ENCODE measurements at places on chromosomes 11 and 22. TPM values are rescaled to one million over a fixed set of nuclear protein-coding genes. Genes with fewer than 3 reads are reported as not detected.

The LYVE1 gene
- 30.8 TPM for total RNA-seq

The ROBO4 gene
- 16.8 TPM for total RNA-seq

GRCh38 chr11:15276621-15277020, 161.9 kb downstream of the INSC start:
- DNase-seq = no peak

The OR5F1 gene
- not detected for total RNA-seq

The UEVLD gene
- 30.9 TPM for total RNA-seq

- DNase-seq = no peak
These were observed 86.7 kb downstream of the SIK3 start for GRCh38 chr11:117011541-117011898.

- no peak for DNase-seq
These were observed 821.1 kb upstream of the ARHGAP42 start for GRCh38 chr11:99865951-99866350.

- no peak for DNase-seq
These were observed 24.4 kb upstream of the SNX19 start for GRCh38 chr11:130940706-130941105.

The VWCE gene
- total RNA-seq = 4.1 TPM

- no peak for DNase-seq
These were observed 54.4 kb upstream of the SEPTIN5 start for GRCh38 chr22:19659805-19660345.

- peak; percentile 75 for DNase-seq
These were observed 90.3 kb upstream of the PITPNB start for GRCh38 chr22:28009272-28009827.

DNA sequence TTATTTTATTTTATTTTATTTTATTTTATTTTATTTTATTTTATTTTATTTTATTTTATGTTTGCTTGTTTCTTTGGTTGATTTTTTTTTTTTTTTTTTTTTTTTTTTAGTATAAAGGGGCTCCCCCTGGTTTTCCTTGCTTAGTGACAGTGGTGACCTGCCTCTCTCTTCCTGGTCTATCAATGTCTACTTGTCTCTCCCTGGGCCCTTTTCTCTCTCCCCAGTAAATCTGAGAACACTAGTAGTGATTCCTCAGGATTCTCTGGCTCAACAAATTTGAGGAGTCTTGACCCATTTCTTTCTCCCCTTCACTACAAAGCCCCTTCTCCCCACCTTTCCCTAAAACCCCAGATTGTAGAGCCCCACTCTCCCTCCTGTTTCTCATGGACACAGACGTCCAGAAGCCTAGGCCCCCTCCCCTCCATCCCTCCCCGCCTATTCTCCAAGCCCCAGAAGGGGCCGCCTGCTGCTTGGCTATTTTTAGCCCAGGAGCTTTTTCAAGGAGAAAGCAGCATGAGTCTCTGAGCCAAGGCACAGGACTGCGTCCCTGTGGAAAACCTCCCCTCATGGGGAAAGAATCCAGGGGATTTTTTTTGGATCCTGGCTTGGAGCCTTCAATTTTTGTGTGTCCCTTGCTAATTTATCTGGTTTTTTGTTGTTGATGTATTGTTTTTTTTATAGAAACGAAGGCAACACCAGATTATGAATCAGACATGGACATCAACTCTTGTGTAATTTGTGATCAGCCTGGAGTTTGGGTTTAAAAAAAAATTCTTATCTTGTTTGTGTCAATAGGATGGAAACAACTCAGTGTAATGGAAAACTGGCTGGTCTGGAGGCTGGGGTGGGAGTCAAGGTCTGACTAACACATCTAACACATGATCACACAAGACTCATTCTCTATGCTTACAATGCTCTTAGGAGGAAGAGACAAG, 17.5 kb upstream of the ACCSL start:
- peak; percentile 55 for DNase-seq

The SERPIND1 gene
- total RNA-seq = 0.21 TPM

DNA sequence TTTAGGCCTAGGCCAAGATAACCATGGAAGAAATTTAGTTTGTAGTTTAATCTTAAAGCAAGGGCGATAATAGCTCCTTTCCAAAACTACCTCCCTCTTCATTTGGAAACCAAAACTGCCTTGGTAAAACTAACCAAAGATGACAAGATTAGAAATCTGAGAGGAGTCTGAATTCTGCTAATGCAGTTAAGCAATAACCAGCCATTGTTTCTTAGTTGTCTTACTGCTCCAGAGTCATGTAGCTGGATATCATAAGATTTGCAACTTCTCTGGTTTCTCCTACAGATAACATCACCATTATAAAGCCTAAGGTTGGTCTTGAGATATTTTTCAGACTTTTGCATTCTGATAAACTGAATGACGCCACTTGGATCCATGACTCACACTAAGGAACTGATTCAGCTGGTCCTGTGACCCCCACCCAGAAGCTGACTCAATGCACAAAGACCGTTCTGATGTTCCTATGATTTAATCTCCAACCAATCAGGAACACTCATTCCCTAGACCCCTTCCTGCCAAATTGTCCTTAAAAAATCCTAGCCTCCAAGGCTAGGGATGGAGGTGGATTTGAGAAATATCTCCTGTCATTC, 200.8 kb downstream of the LUZP2 start:
- no peak for DNase-seq

GRCh38 chr22:17035246-17035645, 27.2 kb upstream of the GAB4 start:
- DNase-seq = no peak

- DNase-seq = no peak
These were observed 655.1 kb upstream of the ARHGAP42 start for GRCh38 chr11:100031973-100032372.

DNA sequence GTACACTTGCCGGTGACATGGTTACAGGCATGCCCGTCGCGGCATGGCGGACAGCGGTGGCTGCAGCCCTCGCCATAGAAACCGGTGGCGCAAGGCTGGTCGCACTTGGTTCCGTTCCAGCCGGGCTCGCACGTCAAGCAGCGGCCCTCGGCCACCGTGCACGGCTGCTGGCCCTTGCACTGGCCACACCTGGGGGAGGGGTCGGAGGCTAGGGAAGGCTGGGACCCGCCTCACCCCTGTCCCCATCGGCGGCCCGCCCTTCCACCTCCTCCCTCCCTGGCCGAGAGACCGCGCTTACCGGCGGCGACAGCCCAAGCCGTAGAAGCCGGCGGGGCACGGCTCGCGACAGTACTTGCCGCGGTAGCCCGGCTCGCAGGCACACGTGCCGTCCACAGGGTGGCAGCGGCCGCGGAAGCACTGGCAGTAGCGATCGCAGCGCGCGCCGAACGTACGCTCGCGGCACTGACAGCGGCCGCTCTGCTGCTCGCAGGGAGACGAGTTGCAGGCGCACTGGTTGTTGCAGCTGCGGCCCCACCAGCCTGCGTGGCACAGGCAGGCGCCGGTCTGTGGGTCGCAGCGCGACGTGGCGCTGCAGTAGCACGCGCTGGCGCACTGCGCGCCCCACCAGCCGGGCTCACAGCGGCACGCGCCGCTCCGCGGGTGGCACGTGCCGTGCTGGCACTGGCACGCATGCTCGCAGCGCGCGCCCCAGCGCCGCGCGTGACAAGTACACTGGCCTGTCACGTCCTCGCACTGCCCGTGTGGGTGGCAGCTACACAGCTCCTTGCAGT, 6.7 kb downstream of the SCARF2 start:
- DNase-seq = no peak

- no peak for DNase-seq
These were observed 2.6 kb downstream of the PLA2G3 start for GRCh38 chr22:31137721-31138120.

DNA sequence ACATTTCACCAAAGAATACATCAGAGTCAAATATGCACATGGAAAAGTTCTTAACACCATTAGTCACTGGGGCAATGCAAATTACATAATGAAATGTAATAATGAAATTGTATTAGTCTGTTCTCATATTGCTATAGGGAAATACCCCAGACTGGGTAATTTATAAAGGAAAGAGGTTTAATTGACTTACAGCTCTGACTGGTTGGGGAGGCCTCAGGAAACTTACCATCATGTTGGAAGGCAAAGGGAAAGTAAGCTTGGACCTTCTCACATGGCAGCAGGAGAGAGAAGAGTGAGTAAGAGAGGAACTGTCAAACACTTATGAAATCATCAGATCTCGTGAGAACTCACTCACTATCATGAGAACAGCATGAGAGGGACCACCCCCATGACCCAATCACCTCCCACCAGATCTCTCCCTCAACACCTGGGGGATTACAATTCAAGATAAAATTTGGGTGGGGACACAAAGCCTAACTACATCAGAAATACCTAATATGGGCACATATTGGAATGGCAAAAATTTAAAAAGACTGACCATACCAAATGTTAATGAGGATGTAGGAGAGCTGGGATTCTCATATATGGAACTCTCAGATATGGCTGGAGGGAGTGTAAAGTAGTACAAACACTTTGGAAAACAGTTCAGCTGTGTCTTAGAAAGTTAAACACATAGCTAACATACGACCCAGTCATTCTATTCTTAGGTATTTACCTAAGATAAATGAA, 65.1 kb upstream of the CD44 start:
- DNase-seq = no peak

DNA sequence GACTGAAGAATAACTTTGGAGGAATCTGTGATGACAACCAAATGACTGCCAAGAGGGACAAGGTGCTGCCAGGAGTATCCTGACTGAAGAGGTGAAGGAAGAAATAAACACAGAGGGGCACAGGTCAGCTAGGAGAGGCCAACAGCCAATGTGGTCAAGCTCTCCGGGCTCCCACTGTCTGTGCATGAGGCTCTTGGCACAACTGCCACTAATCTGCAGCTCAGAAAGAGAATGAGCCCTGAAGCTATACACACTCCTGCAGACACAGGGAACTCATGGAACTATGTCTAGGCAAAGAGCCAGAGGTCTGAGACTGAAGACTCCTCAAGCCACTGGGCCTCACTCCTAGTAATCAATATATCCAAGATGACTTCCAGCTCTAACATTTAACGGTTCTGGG, 7.0 kb downstream of the THRSP start:
- no peak for DNase-seq

GRCh38 chr11:131386408-131386807, 16.0 kb downstream of the NTM start:
- no peak for DNase-seq

DNA sequence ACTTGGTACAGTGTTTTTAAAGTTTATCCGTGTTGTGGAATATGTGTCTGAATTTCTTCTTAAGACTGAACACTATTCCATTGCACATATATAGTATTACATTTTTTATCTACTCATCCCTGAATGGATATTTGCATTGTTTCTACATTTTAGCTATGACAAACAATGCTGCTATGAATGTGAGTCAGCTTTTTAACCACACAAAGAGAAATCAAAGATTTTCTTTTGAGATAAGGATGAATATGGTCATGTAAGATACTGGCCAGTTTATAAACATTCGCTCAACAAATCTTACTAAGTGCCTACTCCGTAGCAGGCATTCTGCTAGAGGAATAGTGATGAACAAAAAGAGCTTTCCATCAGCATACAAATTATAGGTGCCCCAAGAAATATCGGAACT, 16.5 kb upstream of the OR9G4 start:
- DNase-seq = no peak

The SUN2 gene
- total RNA-seq = 186 TPM

DNA sequence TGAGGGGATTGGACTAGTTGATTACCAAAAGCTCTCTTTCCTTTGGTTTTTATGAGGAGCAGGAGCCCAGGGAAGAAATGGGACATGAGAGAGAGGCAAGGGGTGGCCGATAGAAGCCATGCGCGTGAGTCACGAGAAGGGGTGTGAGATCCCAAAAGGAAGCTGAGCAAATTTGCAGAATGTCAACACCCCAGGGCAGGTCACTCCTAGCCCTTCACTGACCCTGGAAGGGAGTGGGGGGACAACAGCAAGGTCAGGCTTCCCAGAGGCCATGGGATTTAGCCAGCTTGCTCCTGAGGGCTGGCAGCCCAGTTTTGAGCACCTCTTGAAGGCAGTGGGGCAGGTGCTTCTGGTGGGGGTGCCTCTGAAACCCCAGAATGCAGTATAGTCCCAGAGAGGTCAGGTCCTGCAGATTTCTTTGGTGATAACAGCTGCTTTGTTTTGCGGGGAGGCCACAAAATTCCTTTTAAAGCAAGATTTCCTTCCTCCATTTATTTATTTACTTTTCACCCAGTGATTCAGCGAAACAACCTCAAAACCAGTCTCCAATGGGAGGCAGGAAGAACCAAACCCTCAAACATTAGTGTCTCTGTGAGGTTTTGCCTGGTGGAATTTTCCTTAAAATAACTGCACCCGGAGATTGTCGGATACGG, 40.1 kb upstream of the TIMP3 start:
- no peak for DNase-seq

The TPST2 gene
- 49.1 TPM for total RNA-seq

The GLYAT gene
- total RNA-seq = not detected

DNA sequence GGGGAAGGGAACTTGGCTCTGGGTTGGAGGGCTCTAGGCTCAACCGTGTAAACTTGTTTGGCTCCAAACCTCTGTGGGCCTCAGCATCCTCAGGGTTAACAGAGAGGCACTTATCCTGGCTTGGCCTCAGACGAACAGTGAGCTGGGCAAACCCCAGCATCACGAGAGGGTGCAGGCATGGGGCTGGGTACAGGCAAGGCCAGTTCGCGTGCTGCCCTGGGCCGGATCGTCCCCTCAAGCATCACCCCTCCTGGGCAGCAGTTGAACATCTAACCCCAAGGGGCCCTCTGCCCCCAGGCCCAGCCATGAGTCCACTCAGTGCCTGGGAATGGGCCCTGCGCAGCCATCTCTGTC, 1.9 kb downstream of the EHBP1L1 start:
- DNase-seq = no peak

All from ureter (tissue), 1 donor.